ENCODE measurements at places on chromosomes 6 and 20.

DNA sequence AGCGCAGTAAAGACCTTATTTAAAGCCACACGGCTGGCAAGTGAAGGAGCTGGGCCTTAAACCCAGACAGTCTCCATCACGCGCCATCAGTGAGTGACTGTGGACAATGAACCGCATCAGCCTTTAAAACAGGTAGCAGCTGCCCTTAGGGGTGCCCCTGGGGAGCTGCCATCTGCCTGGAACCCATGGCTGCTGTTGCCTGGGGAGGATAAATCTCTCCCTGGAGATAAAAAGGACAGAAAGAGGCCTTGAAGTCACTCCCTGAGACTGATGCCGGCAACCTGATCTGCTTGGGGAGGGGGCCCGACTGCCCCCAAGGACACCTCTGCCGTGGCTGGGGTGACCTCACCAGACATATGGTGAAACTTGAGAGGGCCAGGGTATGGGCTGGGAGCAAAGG is 73.5 kb downstream of the PREX1 start:
- DNase-seq: no peak

- DNase-seq: no peak
Measured at GRCh38 chr6:130190701-130191690, 31.8 kb downstream of the SAMD3 start.

DNA sequence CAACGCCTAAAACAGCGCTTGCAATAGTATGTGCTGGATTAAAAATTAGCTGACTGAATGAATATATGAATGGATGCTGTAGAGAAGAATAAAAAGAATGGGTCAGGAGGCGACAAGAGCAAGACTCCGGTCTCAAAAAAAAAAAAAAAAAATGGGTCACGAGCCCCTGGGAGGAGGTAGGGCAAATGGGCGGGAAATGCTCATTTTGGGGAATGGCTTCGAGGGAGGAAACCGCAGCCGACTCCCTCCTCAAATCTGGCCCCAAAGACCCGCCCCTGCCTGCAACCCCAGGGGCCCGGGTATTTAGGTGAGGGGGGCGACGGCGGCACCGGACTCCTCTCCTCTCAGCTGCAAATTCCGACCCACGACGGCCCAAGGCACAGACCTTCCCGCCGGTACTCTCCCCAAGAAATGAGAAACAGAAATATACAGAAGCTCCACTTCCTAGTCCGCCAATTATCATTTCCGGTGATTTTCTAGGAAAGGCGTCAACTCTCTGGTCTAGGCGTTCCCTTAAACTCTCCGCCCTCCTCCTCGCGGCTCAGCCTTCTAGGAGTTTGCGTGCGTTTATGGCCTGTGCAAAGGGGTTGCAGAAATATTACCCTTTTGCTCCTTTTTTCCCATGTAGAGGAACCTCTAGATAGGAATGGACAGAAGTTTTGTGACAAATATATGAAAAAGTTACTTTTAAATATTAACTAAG is at the start of gene ZNF311:
Gene ZNF311 (minus strand): TSS at position 133 of the 703 bp plus-strand sequence. CDS start 1,361 bp downstream, outside the sequence.
- DNase-seq: no peak

DNA sequence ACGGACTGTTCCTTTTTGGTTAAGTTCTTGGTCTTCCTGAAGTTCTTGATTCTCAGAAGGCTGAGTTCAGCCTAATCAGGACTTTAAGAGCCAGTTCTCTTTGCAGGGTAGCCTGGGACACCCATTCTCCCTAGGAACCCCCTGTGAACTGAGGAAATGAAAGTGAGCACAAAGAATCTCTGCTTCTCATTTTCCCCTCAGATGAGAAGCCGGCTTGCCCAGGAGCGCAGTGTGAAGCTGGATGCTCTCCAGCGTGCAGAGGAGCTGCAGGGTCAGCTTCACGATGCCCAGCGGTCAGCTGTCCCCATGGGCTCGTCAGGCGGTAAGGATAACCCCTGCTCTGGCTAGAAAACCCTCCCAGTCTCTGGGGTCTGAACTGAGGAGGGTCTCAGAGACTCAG is 34.0 kb downstream of the CD164 start:
- DNase-seq: no peak

DNA sequence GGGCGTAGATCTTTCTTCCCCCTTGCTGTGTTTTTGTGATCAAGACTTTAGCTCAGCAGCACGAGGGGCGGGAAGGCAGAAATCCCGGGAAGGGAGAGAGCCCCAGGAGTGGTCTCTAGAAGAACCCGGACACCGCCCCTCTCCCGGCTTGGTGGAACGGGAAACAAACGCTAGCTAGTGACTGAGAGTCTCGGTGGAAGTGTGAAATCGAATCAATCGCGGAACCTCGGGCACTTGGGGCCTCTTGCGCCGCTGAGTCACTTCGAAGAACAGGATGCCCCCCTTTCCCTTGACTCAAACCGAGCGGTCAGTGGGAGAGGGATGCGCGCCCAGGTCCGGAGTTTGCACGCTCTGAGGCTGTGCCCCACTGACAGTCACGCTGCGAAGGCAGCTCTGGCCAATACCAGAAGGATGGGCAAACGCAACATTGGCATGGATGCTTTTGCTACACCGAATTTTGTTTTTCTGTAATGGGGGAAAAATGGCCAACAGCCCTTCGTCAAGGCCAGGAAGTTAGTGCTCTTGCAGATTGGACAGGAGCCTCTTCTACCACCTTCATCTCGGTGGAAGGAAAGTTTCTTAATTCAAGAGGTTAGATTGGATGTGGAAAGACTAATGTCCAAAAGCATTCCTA is 1.6 kb upstream of the OLIG3 start:
- no peak for DNase-seq

DNA sequence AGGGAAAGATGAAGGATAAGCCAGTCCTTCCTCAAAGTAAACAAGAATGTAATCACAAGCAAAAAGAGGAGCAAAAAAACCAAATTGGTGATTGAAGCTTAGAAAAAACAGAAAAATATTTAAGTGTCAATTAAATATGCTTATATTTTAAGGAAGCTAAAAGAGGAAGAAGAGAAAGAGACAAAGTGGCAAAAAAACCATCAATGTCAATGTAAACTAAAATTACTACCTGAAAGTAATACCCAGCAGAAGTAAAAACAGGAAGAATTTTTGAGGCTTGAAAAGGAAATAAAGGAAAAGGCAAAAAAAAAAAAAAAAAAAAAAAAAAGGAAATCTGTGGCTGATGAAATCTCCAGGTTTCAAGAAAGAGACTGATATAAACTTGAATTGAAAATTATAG is 36.2 kb upstream of the OGFRL1 start:
- DNase-seq: no peak

- DNase-seq: no peak
Measured at GRCh38 chr6:44921798-44922197, 406.3 kb upstream of the RUNX2 start.

GRCh38 chr6:44216677-44217331 is at the start of gene MYMX:
Gene MYMX (plus strand): TSS chr6:44216926. CDS start chr6:44217472, 546 bp downstream.
- DNase-seq: no peak

GRCh38 chr20:35018590-35019371 is 63.1 kb downstream of the MYH7B start:
- DNase-seq: no peak

DNA sequence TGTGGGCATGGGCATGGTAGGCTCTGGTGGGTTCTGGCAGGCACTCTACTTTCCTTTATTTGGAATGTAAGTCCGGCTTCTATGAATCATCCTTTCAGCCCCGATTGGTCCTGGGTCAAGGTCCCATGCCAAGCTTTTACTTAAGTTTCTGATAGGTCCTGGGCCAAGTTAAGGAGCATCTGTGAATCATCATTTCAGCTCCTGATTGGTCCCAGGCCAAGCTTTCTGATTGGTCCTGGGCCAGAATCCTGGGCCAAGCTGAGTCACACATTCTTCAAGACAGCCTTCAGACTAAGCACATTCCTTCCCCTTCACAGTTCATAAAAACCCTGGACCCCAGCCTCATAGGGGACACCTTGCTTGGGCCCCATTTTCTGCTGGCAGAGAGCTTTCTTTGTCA is 231.0 kb upstream of the EYS start:
- no peak for DNase-seq

- no peak for DNase-seq
Measured at GRCh38 chr6:119024111-119024510, 54.4 kb downstream of the FAM184A start.

GRCh38 chr6:11804135-11804534 is 25.5 kb upstream of the ADTRP start:
- no peak for DNase-seq

DNA sequence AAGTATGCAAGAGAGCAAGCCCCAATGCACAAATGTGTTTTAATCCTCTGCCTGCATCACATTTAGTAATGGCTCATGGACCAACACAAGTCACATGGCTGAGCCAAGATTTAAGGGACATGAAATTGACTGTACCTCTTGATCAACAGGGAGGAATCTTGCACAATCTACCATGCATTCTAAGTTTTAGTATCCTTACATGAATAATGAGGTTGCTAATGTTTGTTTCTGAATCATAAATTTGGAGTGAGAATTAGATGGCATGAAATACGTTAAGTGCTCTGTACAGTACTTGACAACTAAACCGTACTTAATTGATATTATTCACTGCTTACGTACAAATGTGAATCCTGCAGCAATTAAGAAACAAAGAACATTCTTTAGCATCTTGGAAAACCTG is 553.8 kb upstream of the JAG1 start:
- no peak for DNase-seq

- no peak for DNase-seq
Measured at GRCh38 chr6:88708197-88708744, 255.1 kb downstream of the RNGTT start.

- no peak for DNase-seq
Measured at GRCh38 chr6:49326347-49326746, 136.7 kb downstream of the MMUT start.

GRCh38 chr20:38108438-38108985 is 56.6 kb downstream of the TGM2 start:
- no peak for DNase-seq

DNA sequence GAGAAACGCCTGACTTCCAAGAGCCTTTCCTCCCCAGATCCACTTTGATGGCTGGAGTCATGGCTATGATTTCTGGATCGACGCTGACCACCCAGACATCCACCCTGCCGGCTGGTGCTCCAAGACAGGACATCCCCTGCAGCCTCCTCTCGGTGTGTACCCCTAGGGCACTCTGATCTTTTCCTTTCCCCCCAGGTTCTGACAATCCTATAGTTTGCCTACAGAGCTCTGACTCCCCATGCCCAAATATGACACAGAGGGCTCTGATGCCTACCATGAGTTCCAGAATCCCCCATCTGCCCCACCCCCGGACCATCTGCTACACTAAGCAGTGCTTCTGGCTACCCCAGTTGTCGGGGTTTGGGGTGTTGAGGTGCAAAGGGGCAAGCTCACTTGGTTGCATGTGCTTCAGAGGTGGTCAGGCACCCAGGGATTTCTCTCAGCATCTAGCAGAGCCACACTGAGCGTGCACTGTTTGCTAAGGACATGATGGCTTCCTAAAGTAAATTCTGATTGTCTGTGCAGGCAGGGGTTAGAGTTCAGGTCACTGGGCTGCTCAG is 24.0 kb upstream of the SGK2 start:
- DNase-seq: peak; percentile 41

GRCh38 chr6:156647991-156648390 is 129.2 kb upstream of the ARID1B start:
- DNase-seq: no peak

- no peak for DNase-seq
Measured at GRCh38 chr6:2970034-2970685, 1.2 kb downstream of the SERPINB6 start.

All from coronary artery (tissue), 2 donors.